ENCODE measurements at places on chromosomes 11 and 22.
A peak's percentile ranks its signal among the peaks of the same experiment; 100 is the strongest.

DNA sequence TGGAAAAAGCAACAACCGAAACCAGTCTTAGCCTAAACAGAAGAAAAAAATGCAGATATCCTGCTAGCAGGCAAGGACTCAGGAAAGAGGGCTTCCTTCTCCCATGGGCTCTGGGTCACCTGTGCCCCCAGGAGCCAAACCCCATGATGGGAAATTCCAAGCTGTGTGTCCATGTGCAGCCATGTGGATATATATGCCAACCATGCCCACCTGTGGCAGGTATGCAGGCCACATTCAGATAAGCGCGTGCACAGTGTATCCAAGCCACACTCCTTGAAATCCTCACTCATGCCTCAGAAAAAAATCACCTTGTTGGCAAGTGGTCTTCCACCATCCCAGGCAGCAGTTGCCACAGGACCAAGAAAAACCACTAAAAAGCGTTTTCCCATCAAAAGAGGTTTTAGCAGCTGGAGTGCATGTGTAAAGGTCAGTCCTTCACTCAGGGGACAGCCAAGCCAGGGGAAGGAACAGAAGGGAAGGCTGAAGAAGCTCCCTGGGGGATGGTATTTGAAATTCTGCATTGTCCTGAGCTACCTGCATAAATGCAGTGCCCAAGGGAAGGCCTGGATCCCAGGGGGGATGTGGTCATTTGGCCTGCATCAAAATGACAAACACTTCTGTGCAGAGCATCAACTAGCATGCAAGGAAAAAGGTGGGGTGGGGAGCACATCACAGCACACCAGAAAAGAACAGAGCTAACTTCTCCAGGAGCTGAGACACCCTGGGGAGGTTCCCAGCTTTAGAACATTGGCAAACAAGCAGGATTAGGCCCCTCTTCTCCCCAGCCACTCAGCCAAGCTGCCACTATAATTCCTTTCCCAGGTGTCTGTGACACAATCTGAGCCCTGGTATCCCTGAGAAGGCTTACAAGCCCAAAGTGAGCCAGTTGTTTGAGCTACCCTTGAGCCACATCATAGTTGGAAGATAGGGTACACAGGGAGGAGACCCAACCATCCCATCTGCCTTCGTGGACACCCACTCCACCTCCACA is 76.2 kb downstream of the GALNT18 start:
- H3K27me3 ChIP-seq, result peaks cover 2% of the 10 kb centered on the region
- H3K4me3 ChIP-seq, result no peak overlapping the region
- no peak for DNase-seq
- no peaks in the 10 kb centered on the region for H3K36me3 ChIP-seq

DNA sequence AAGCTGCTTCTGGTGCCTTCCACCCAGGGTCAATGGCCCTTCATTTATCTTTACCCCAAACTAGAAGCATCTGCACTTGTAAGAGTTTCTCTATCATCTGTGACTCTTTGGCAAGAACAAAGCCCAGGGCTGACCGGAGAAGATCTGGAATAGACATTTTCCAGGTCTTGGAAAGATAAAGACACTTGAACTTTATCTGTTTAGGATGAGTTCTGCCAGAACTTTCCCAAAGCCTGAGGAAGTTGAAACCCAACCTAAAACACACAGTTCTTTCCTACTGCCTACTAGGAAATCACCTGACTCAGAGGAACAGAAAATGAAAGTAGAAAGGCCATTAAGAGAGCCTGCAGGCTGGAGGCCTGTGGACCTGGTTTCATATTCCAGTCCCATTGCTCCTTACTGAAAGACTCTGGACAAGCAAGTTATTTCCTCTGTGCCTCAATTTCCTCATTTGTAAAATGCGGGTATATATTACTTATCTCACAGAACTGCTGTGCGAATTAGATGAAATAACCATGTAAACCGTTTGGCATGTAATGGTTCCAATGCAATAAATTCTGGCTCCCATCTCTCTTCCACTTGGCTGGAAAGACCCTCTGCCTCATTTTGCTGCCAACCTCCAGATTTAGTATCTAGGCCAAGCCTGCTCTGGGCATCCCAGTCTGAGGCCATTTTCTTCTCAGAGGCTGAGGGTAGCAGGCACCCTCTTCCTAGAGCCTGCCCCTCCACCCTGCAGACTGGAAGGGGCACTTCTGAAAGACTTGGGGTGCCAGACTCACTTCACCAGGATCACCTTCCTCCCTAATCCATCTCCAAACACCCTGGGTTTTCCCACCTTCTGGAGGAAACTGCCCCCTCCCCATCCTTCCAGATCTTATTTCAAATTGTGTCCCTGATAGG is 1.2 kb downstream of the UBE2L6 start:
- H3K4me1 ChIP-seq, result peaks cover 39% of the 10 kb centered on the region
- DNase-seq, result peak; percentile 52
- peak overlapping the region; percentile 89 for H3K4me3 ChIP-seq
- H3K27ac ChIP-seq, result peak overlapping the region; percentile 96
- peaks cover 28% of the 10 kb centered on the region for H3K36me3 ChIP-seq

DNA sequence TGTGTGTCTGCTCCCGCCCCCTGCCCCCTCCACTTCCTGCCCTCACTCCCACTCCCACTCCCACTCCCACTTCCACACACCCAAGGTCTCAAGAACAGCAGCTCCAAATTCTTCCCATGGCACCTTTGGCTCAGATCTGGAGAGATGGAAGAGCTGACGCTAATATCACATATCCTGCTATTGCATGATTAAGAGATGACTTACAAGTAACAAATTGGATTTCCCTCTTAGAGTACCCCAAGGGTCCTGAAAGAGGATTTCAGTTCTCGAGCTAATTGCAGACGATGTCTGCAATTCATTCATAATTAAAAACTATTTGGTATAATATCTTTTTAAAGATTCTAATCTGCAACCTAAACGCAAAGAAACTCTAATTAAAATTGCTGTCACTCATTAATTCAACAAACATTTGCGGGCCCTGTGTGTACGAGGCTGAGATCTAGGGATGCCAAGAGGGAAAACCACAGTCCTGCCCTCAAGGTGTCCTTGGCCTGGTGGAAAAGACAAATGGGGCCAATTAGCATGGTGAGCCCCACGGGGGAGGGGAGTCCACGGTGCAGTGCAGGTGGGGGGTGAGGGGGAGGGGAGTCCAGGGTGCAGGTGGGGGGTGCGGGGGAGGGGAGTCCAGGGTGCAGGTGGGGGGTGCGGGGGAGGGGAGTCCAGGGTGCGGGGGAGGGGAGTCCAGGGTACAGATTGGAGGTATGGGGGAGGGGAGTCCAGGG is 50.3 kb downstream of the CELSR1 start:
- H3K4me1 ChIP-seq, result peaks cover 10% of the 10 kb centered on the region
- DNase-seq, result no peak
- no peak overlapping the region for H3K4me3 ChIP-seq
- H3K27me3 ChIP-seq, result peaks cover 5% of the 10 kb centered on the region
- H3K27ac ChIP-seq, result no peak overlapping the region

- H3K36me3 ChIP-seq, result no peaks in the 10 kb centered on the region
- no peak overlapping the region for H3K4me3 ChIP-seq
- H3K27me3 ChIP-seq, result no peaks in the 10 kb centered on the region
- DNase-seq, result no peak
- H3K27ac ChIP-seq, result no peak overlapping the region
Measured at GRCh38 chr11:127182586-127183203, 182.1 kb upstream of the KIRREL3 start.

DNA sequence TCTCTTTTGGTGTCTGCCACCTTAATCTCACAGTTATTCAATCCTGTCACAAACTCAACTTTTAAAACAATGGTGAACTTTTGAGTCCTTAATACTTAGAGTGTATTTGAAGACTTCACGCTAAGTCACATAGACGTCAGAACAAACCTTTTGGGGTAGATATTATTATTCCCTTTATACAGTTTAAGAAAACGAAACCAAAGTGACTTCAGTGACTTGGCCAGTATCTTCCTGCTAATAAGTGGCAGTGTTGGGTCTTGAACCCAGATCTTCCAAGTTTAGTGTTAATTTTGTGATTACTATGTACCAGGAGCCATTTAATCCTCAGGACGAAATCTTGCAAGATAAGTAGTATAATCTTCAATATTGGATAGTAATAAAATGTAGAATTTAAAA is 691 bp downstream of the CEP295 start:
- peak overlapping the region; percentile 81 for H3K27ac ChIP-seq
- H3K27me3 ChIP-seq, result peaks cover 3% of the 10 kb centered on the region
- peaks cover 7% of the 10 kb centered on the region for H3K36me3 ChIP-seq
- peaks cover 26% of the 10 kb centered on the region for H3K4me1 ChIP-seq
- no peak for DNase-seq

DNA sequence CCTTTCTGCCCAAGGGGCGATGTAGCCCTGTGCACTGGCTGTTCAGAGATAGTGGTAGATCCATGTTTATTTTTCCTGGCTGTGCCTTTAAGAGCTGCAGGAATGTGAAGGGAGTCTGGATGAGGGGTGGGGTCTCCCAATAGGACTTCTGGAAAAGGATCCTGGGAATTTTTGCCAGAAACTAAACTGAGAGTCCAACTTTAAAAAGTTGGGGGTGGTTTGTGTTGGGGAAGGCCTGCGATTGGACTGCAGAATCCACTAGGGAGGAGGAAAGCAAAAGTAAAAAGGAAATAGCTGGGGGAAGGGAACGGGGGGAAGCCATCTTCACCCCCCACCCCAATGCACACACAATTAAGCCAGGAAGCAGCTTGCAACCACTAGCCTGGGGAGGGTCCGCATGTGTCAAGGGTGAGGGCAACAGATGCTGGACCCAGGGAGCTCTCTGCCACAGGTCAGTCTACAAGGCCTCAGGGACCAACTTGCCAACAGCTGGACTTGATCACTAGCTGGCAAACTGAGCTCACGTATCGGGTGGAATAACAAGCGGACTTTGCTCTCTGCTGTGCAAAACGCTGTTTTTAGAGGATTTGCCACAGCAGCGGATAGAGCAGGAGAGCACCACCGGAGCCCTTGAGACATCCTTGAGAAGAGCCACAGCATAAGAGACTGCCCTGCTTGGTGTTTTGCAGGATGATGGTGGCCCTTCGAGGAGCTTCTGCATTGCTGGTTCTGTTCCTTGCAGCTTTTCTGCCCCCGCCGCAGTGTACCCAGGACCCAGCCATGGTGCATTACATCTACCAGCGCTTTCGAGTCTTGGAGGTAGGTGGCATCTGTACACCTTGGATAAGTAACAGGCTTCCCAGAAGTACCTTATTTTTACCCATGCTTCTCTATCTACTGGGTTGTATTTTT is at the start of gene OLFML1:
Gene OLFML1, plus strand, starts transcription at position 321 of the 912 bp plus-strand sequence. Its CDS starts 370 bp downstream, at position 691.
- no peak within 1 kb of the TSS for H3K27ac ChIP-seq
- H3K4me3 ChIP-seq, result no peak within 1 kb of the TSS
- H3K36me3 ChIP-seq, result no peaks in the 10 kb centered on the region
- DNase-seq, result no peak

DNA sequence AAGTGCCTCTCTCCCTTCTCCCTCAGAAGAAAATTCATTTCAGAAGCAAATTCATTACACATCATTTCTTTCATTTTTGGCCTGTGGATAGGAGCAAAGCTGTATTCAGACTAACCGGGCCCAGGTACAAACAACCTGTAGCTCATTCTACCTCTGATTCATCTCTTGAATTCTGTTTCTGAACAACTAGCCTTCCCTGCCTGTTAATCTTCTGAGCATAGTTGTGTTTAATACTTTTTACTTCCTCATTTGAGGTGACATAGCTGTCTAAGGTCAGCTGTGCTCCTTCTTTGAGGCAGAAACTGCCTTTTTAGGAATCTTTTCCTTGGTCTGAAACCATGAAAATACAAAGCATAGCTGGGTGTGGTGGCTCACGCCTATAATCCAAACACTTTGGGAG is 12.6 kb upstream of the IL18BP start:
- H3K4me3 ChIP-seq, result no peak overlapping the region
- H3K27ac ChIP-seq, result no peak overlapping the region
- H3K27me3 ChIP-seq, result no peaks in the 10 kb centered on the region

GRCh38 chr11:13152736-13153541 is 124.7 kb upstream of the BMAL1 start:
- no peaks in the 10 kb centered on the region for H3K36me3 ChIP-seq
- no peak for DNase-seq
- H3K27me3 ChIP-seq, result peaks cover 2% of the 10 kb centered on the region
- no peaks in the 10 kb centered on the region for H3K4me1 ChIP-seq

DNA sequence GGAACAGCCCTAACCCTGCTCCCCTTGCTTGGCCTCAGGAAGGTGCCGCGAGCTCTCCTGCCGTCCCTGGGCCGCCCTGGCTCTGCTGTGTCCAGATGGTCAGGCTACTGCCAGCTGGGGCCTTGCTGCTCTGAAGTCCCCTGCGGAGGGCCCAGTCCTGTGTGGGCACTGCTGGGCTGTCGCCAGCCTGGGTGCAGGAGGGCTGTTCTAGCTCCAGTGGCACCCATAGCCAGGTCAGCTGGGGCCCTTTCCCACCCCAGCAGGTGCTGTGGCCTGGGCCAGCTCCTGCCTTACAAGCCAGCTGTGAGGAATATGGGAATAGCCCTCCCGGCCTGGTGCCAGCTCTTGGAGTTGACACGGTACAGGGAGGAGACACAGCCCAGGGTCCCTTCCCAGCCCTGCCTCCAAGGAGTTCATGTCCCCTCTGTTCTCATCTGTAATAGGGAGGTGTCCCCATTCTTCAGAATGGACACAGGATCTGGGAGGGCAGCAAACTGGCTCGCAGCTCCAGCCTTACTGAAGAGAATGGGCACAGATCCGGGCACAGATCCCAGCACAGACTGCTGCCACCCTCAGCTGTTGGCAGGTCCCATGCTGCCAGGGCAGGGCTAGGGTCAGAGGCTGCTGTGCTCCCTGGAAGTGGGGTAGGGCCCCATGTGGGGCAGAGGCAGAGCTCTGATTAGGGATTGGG is 3.9 kb downstream of the DERL3 start:
- no peak overlapping the region for H3K4me3 ChIP-seq
- peak overlapping the region; percentile 61 for H3K27ac ChIP-seq
- no peak for DNase-seq
- peaks cover 13% of the 10 kb centered on the region for H3K36me3 ChIP-seq
- H3K4me1 ChIP-seq, result peaks cover 21% of the 10 kb centered on the region
- peaks cover 3% of the 10 kb centered on the region for H3K27me3 ChIP-seq

GRCh38 chr11:105230586-105230985 is 91.0 kb upstream of the CARD18 start:
- H3K36me3 ChIP-seq, result no peaks in the 10 kb centered on the region
- no peak for DNase-seq
- H3K27ac ChIP-seq, result no peak overlapping the region
- H3K4me1 ChIP-seq, result no peaks in the 10 kb centered on the region

GRCh38 chr11:86523738-86524619 is 148.4 kb downstream of the ME3 start:
- no peaks in the 10 kb centered on the region for H3K36me3 ChIP-seq
- DNase-seq, result no peak
- H3K27ac ChIP-seq, result no peak overlapping the region
- no peaks in the 10 kb centered on the region for H3K27me3 ChIP-seq
- no peak overlapping the region for H3K4me3 ChIP-seq
- H3K4me1 ChIP-seq, result no peaks in the 10 kb centered on the region

- no peak overlapping the region for H3K27ac ChIP-seq
- H3K4me1 ChIP-seq, result no peaks in the 10 kb centered on the region
- DNase-seq, result no peak
- peaks cover 7% of the 10 kb centered on the region for H3K27me3 ChIP-seq
- no peak overlapping the region for H3K4me3 ChIP-seq
Measured at GRCh38 chr11:117690484-117691217, 106.4 kb downstream of the DSCAML1 start.

Data from activated naive CD8-positive, alpha-beta T cell treated with anti-CD3 and anti-CD28 coated beads, Interleukin-2, amount 10 ng/mL, durations not matched to agents 7 days and 5 days (primary cell).